ENCODE measurements at places on chromosomes 5 and 9.

DNA sequence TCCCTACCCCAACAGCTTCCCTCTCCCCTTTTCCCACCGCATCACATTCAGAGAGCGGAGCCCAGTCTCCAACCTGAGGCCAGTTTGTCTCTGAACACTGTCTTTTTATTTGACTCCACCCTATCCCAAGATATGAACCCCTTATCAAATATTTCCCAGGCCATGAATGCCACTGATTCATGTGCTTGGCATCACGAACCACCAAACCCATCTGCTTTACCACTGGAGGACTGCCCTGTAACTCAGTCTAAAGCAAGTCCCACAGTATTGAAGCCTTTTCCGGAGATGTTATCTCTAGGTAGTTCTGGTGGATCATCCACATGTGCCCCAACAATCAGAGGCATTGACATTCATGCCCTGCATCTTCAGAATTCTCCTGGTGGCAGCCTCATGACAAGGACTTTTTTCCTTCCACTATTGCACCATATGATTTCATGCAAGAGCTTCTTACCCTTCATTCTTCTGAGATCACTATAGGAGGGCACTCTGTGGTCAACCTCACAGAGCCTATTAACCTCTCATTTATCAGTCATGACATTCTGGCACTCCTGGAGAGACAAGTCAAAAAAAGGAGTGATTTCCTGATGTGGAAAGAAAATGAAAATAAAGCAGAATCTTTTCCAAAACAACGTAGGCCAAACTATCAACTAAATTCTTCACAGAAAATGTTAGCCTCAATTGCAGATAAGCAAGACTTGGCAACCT, 12.3 kb upstream of the SPATA31D4 start:
- DNase-seq: no peak

DNA sequence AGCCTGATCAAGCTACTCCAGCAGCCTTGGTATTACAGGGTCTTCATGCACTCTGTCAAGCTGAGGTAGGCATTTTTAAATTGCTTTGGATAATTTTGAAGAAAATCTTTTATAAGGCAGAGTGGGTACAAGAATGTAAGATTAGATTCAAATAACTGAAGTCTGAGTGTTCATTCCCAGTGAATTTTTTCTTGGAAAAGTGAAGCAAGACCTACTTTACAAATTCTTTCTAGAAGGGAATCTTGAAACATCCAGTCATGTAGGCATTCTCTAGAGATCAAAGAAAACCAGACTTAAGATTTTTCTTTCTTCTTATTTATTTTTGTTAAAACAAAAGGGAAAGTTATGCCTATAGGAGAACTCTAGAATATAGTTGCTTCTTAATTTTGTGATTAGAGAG, 139.0 kb downstream of the FOCAD start:
- DNase-seq: no peak

DNA sequence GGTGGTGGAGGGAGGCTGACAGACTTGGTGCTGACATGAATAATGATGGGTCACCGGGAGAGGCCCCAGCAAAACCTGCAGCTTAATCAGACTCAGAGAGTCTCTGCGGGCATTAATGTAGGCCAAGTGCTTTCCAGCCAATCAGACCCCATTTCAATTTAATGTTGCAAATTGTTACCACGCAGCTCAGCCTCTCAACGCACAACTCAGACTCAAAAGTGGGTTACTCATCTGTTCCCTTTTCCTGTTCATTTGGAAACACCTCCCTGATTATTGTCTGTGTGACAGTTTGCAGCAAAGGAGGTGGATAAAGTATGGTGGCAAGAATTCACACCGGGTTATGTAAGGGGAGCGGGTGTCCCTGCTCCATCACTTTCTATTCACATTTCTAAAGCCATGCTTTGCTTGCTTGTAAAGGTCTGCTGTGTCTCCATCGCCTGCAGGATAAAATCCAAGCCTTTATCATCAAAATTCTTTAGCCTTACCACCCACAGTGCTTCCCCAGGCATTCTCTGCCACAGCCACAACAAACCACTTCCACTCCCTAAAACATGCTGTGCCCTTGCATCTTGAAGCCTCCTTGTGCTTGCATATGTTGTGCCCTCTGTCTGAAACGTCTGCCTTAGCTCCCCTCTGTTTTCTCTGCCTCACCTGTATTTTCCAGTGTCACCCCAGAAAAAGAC, 156.5 kb downstream of the ASTN2 start:
- no peak for DNase-seq

GRCh38 chr5:50964746-50965653, 298.6 kb downstream of the PARP8 start:
- no peak for DNase-seq

DNA sequence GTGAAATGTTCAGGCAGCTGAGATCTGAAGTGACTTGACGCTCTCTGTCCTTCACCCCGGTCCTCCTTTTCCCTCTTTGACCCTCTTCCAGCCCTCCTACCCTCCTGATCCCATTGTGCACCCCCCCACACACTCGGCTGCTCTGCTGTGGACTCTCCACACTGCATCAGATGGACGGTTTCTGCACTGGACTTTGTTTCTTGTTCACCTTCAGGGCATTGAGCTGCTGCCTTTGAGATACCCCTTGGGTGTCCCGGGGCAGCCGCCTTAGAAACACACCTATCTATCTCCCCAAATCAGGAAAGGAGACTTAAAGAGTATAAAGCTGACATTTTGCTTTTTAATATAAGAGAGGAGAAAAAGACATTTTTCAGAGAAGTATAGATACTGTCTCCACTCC, 27.5 kb downstream of the AMBP start:
- no peak for DNase-seq

DNA sequence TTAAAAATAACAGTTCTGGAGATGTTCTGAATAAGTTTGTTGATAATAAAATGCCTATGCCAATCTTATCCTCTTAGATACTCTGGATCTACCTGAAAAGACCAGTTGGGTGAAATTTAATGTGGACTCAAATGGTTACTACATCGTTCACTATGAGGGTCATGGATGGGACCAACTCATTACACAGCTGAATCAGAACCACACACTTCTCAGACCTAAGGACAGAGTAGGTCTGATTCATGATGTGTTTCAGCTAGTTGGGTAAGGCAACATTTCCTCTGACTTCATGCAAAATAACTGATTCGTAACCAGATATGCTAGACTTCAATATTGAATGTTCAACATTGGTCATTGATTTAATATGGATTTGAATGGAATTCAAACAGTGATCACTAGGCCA, 27.0 kb downstream of the ERAP2 start:
- DNase-seq: no peak

GRCh38 chr5:135966165-135966564, 11.4 kb upstream of the LECT2 start:
- no peak for DNase-seq

GRCh38 chr5:19770396-19770795, 217.6 kb downstream of the CDH18 start:
- no peak for DNase-seq
